ENCODE measurements at places on chromosomes 3 and 15.

- DNase-seq, result no peak
Observed at GRCh38 chr3:79726786-79727185, 41.0 kb downstream of the ROBO1 start.

GRCh38 chr3:131114256-131114655 is 87.6 kb downstream of the NEK11 start:
- no peak for DNase-seq

DNA sequence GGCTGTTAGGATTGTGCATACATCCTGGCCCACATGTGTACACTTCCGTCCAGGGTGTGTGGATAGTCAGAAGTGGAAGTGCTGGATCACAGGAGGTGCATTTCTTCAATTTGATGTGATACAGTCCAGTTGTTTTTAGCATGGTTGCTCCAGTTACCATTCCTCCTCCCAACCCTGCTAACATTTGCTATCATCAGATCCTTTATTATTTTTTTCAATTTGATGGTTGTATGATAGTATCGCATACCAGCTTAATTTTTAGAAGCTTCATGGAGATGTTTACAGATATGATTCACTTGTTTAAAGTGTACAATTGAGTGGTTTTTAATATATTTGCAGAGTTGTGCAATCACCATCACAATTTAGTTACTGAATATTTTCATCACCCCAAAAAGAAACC is 202.7 kb downstream of the ITPR1 start:
- DNase-seq, result no peak

GRCh38 chr3:53705024-53705745 is 141.0 kb downstream of the CHDH start:
- DNase-seq, result no peak

DNA sequence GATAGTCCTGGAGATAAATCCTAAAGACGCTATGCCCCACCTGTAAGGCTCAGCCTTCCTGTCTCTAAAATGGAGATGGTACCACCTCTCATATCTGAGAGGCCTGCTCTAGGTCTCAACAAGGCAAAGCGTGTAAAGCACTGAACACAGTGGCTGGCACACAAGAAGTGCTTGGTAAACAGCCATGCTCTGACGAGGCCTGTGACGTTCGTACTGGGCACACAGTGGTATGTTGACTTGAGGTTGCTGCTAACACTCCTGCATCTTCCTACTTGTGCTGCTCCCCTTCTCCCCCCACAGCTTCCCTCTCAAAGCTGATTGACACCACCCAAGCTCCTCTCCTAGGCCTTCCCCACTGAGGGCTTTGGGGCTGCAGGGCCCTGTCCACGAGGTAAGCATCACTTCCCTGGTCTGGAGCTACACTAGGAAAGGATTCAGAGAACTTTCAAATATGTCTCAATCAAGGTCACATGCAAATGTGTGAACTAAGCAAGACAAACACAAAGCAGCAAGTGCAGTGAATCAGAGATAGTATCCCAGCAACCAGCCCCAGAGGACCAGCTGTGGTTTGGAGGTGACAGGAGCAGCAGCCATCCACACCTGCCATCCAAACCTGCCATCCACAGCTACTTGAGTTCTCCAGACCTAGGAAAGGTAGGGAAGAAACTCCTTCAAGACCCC is 177.5 kb downstream of the STT3B start:
- no peak for DNase-seq

- DNase-seq, result peak; percentile 7
Observed at GRCh38 chr3:38177181-38177580, 11.8 kb downstream of the OXSR1 start.

- DNase-seq, result peak; percentile 93
Observed at GRCh38 chr15:63121382-63122001, at the start of gene LACTB. TSS of gene LACTB (plus strand) at chr15:63121861. CDS start at chr15:63121872, 11 bp downstream.

GRCh38 chr3:102181175-102181920 is 253.5 kb upstream of the ZPLD1 start:
- DNase-seq, result peak; percentile 58

- no peak for DNase-seq
Observed at GRCh38 chr3:145170121-145170520, 990.9 kb downstream of the PLOD2 start.

DNA sequence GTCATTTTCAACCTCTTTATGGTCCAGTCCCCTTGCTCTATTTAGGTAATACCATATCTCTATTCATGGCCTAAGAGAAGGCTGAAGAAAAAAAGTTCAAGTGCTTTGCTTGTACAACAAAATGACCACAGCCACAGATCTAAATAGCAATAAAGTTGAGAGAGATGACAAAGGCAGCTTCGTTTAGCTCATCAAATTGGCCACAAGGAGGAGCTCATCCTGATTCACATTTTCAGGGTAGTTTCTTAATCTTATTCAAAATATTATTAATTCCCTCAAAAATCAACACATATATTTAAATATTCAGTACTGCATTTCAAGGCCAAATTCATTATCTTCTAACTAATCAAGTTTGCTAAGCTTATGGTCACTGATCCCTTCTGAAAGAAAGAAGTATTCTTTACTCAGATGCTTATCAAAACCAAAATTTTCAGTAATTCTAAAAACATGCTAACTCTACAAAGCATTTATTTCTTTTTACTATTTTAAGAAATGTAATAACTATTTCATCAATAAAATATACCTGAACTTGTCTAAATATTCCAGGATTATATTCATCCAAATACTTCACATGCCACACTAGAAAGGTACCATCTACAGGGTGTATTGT is 85.5 kb downstream of the DMXL2 start:
- DNase-seq, result peak; percentile 52

- DNase-seq, result peak; percentile 66
Observed at GRCh38 chr3:152834776-152835600, at the start of gene P2RY1. TSS of gene P2RY1 (plus strand) at chr3:152835131. CDS start at chr3:152835783, 652 bp downstream.

DNA sequence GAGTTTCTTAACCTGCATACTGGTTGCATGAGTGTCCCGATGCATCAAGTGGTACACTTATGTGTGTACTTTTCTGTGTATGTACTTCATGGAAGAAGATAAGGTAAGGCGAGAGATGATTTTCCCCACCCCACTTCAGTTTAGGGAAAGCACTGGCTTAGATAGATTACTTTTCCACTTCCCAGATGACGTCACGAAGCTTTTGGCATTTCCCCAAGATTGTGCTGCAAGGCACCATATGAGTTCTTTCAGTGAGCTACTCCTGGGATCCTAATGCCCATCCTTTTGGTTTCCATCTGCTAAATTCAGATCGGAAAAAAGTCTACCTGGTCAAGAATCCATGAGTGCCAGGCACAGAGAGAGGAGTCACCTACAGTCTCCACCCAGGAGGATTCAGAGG is 4.5 kb downstream of the IL17RB start:
- DNase-seq, result no peak

DNA sequence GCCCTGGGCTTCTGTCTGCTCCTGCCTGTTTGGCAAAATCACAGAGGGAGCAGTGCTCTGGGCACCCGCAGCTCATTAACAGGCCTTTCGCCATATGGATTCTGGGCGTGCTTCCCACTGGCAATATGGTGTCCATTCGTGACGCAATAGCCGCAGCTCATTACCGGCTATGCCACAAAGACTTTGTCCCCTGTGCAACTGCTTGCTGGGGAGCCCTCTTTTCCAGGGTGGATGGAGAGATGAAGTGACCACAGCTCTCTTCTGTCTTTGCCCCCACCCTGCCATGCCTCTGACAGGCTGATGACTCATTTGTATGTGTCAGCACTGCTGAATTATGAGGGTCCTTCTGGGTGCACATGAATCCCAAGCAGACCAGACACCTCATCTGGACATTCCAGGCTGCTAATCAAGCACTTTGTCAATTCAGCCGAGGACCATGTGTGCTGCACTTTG is 214.3 kb upstream of the FEZF2 start:
- DNase-seq, result peak; percentile 70

- no peak for DNase-seq
Observed at GRCh38 chr3:45890405-45890804, 4.1 kb downstream of the CCR9 start.

GRCh38 chr3:104510131-104510849 is 856.4 kb upstream of the ALCAM start:
- no peak for DNase-seq

DNA sequence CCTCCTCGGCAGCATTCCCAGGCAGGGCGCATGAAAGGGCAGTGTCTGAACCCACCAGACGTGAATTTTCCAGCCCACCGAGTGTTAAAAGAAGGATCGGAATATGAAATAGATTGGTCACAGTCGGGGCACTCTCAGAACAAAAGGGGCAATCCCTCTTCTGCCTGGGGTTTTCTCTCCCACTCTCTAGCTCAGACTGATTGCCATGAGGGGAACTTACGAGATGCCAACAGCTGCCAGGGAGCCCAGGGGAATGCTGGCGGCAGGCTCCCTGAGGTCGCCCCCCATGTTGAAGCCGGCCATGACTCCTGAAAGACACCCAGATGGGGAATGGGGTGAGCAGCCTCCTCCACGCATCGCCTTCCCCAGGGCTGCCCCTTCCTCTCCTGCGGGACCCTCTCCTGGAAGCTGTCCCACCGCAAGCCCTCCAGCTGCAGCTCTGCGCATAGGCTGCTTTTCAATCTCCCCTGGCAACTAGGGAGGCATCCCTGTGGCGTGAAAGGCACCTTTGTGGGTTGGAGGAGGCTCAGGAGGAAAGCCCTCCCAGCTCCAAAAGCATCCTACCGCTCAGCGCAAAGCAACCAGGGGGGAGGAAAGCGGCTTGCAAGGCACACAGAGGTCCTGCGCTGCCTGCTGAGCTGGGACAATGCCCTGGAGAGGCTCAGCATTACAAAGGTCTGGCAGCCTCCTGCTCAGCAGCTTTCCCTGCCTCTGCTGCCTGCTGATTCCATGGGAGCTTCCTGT is 64.8 kb upstream of the HEG1 start:
- DNase-seq, result no peak

DNA sequence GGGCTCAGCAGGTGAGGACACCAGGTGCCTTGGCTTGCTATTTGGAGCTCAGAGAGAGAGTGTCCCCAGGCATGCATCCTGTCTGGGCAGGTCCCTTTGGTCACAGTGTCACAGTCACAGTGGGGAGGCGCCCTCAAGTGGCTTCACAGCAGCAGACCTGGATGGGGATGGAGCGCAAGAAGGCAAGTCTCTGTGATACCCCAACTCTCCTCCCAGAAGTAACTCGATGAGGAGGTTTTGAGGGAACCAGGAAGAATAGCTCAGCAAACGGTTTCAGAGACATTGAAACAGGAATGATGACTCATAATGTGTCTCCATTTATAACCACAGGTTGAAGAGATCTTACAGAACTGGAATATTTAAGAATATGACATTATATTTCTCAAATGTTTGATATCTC is 66.5 kb upstream of the SH3GL3 start:
- DNase-seq, result peak; percentile 61

- no peak for DNase-seq
Observed at GRCh38 chr3:182981038-182981380, 671 bp upstream of the DCUN1D1 start.
